ENCODE measurements at places on chromosomes 3 and 15.
A peak's percentile ranks its signal among the peaks of the same experiment; 100 is the strongest.

DNA sequence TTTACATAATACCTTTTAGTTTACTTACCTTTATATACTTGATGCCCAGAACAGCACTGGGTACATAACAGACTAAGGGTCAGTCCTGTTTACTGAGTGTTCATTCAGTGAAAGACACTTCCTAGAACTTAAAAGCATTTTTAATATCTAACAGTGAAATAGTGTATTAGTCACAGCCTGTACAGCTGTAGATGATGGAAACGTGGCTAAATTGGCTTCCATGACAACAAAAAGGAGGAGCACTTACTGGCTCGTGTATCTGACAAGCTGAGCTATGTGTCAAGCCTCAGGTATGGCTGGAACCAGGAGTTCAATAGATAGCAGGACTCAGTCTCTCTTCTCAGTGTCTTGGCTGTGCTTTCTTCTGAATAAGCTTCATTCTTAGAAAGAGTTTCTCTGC, 40.2 kb downstream of the CMTM8 start:
- DNase-seq, result no peak

GRCh38 chr3:106206146-106206545, 337.3 kb upstream of the CBLB start:
- no peak for DNase-seq

- no peak for DNase-seq
Observed at GRCh38 chr3:89697321-89697916, 590.0 kb downstream of the EPHA3 start.

GRCh38 chr3:159522276-159522675, 466.4 kb upstream of the IL12A start:
- no peak for DNase-seq

- DNase-seq, result no peak
Observed at GRCh38 chr3:130960139-130960795, 66.4 kb downstream of the ASTE1 start.

DNA sequence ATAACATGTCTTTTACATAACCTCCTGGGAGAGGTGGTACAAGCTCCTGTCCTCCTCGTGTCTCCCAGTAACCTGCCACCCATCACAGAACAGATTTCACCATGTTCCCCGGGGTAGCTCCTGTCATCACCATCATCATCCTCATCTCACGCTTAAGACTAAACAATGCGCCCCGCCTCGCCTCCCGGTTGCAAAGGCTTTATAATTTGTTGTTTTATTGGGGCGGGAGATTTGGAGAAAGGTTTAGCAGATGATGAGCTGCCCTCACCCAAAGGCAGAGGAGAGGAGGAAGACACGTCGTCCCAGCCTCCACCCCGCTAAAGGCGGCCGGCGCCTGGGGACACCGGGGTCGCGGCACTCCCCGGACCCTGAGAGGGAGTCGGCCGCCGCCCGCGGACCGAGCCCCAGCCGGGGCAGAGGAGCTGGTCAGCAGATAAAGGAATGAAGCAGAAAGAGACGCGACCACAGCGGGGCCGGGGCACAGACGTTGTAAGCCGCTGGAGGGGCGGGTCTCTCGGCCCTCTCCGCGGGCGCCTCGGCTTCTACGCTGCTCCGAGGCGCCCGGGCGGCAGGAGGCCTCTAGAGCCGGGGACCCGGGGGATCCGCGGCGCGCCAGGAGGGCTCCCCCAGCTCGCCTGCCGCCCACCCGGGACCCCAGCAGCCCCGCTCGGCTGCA, 589 bp downstream of the HERC1 start:
- DNase-seq, result peak; percentile 21

DNA sequence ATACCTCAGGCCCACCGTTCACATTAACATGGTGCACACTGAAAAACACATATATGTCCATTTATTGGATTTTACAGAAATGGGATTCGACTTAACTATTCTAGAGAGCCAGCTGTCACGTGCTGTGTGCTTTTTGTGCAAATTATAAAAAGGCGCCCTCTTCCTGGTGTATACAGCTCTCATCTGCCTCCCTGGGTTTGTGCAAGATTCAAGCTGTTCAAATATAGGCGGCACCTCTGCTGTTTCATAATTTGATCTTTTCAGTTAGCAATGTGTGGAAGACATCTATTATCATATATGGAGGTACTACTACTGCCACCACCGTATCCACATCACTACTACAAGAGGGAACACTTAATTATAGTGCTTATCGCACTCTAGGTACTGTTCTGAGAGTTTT, 187.6 kb downstream of the EBLN2 start:
- DNase-seq, result no peak
